ENCODE measurements at places on chromosomes 5 and 9.

GRCh38 chr5:111060169-111060568 lies 11.3 kb upstream of the TSLP start:
- no peak for DNase-seq

DNA sequence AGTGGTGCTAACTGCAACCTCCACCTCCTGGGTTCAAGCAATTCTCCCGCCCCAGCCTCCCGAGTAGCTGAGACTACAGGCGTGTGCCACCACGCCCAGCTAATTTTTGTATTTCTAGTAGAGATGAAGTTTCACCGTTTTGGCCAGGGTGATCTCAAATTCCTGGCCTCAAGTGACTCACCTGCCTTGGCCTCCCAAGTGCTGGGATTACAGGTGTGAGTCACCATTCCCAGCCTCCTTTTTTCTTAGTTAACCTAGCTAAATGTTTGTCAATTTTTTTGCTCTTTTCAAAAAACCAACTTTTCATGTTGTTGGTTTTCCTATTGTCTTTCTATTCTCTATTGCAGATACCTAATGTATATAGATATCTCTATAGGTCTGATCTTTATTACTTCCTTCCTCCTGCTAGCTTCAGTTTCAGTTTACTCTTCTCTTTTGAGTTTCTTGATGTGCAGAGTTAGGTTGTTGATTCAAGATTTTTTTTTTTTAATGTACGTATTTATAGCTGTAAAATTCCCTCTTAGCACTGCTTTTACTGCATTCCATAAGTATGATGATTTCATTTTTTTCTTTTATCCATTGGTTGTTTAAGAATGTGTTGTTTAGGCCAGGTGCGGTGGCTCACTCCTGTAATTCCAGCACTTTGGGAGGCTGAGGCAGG lies 32.9 kb downstream of the FGD3 start:
- no peak for DNase-seq

DNA sequence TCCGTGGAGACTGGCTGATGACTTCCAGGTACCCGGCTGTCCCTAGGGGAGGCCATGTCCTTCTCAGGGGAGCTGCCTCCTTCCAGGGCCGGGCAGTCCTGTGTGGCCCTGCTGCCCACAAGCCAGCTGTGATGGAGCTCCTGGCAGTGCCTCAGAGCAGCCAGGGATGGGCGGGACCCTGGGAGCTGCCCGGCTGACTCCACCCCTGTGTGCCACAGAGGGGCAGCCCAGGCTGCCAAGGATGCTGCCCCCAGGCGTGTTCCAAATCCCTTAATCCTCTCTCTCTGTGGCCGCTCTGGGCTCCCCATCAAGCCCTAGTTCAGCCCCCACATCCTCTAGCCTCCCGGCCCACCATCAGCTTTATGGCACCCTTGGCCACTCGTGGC lies 7.0 kb upstream of the SCGB3A1 start:
- no peak for DNase-seq

GRCh38 chr5:137136991-137137632 lies 362.0 kb downstream of the SPOCK1 start:
- no peak for DNase-seq

DNA sequence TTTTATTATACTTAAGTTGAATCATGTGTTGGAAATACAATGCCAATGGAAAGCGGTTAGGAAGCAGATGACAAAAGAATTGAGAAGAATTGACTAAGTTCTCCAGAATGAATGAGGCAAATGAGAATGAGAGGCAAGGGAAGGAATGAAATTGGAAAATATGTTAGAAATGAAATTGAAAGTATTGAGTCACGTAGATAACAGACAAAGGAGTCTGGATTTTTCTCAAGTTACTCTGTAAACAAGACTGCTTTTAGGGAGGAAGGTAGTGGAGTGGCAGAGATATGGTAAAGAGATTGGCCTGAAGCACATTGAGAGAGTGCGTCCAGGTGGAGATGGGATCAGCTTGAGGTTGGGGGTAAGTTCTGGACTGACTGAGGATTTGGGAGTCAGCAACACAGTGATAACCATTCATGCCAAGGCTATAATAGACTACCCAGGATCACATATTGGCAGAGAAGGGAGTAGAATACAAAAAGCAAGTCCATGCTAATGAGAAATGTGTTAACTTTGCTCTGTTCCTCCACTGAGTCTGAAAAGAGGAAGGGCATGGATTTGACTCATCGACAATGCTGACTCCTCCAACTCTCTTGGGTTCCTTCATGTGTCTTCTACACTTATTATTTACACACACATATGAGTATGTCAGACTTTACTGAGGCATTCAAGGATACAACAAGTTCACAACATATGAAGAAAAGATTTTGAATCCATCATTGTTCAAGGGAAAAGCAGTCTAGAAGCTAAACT lies 814.2 kb upstream of the ZNF608 start:
- no peak for DNase-seq

DNA sequence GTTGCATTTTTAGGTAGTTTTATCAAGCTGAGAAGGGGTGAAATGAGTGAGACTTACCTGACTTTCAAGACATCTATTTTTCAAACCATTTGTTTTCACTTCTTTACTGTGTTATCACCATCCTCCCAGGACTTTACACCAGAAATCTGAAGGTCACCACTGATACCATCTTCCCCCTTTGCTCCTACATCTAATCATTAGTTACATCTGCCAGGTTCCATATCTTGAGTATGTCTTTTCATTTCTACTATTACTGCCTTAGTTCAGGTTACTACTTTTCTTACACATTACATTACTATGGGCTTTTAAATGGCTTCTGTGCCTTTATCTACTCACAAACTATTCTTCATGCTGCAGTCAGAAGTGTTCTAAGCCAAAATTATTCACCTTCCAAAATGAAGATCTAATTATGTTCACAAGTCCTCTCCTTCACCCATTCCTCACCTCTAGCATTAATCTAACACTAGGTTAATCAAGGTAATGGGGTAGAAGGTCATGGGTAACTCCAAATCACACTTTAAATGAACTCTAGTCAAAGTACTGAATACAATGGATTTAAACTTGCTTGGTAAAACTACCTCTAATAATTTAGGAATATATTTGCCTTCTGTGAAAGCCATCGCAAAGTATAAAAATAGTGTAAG lies 2.1 kb upstream of the HSDL2 start:
- DNase-seq, result no peak

GRCh38 chr5:10291692-10292339 lies 15.9 kb downstream of the CMBL start:
- DNase-seq, result no peak

GRCh38 chr5:96730586-96730985 lies 68.4 kb downstream of the CAST start:
- no peak for DNase-seq

GRCh38 chr5:135324897-135325650 lies 74.0 kb downstream of the MACROH2A1 start:
- DNase-seq, result no peak

GRCh38 chr9:5568868-5569267 lies 58.5 kb downstream of the PDCD1LG2 start:
- no peak for DNase-seq

- peak; percentile 59 for DNase-seq
Measured at GRCh38 chr9:98479967-98480847, 224.8 kb upstream of the TBC1D2 start.

GRCh38 chr9:136273921-136274785 lies 28.5 kb upstream of the QSOX2 start:
- DNase-seq, result no peak

DNA sequence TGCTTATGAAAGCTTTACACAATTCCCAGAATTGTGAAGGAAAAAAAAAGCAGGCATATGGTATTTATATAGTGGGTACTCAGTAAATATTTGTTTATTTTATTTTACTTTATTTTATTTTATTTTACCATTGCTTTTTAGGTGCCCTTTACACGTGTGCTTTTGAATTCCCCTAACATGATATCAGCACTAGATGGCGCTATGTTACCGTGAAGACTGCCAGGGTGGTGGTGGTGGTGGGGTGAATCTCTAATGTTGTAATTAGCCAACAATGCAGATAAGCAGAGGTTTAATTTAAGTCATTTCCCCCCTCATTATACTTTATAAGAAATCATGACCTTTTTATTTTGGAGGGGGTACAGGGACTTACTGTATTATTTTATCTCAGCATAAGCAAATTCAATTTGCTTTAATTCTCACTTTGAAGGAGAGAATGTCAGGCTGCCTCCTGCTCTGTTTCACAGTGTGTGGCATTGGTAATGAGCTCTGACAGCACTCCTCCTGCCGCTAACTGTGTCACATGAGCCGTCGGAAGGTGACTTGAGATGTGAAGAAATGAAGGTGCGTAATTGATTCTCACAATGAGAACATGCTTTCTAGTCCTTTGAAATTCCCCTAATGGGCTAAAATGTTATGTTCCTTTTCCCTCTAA lies 165.6 kb downstream of the YTHDC2 start:
- DNase-seq, result peak; percentile 40

DNA sequence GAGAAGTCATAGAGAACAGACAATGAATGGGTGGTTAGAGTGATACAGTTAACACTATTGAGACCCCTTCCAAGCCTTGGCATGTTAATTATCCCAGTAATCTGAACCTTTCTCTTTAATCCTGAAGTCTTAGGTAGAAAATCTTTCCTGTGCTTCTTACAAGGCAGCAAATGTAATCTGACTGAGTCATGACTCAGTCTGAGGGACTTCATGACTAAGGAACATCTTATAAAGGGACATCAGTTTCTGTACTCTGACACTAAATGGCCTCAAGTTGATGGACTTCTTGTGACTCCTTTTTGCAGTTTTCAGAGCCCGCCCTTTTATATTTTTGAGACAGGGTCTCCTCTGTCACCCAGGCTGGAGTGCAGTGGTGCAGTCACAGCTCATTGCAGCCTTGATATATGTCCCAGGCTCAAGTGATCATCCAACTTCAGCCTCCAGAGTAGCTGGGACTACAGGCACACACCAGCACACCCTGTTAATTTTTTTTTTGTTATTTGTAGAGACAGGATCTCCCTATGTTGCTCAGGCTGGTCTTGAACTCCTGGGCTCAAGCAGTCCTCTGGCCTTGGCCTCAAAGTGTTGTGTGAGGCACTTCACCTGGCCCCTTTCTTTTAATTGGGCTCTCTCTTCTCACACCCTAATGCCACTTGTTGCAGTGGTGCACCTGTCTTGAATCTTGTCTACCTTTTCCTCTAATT lies 9.5 kb downstream of the EXOSC3 start:
- peak; percentile 11 for DNase-seq

- no peak for DNase-seq
Measured at GRCh38 chr9:135530146-135530545, 8.9 kb downstream of the LCN1 start.

- no peak for DNase-seq
Measured at GRCh38 chr5:1016036-1016435, 7.4 kb downstream of the NKD2 start.
